ENCODE measurements at places on chromosomes 5 and 9.

DNA sequence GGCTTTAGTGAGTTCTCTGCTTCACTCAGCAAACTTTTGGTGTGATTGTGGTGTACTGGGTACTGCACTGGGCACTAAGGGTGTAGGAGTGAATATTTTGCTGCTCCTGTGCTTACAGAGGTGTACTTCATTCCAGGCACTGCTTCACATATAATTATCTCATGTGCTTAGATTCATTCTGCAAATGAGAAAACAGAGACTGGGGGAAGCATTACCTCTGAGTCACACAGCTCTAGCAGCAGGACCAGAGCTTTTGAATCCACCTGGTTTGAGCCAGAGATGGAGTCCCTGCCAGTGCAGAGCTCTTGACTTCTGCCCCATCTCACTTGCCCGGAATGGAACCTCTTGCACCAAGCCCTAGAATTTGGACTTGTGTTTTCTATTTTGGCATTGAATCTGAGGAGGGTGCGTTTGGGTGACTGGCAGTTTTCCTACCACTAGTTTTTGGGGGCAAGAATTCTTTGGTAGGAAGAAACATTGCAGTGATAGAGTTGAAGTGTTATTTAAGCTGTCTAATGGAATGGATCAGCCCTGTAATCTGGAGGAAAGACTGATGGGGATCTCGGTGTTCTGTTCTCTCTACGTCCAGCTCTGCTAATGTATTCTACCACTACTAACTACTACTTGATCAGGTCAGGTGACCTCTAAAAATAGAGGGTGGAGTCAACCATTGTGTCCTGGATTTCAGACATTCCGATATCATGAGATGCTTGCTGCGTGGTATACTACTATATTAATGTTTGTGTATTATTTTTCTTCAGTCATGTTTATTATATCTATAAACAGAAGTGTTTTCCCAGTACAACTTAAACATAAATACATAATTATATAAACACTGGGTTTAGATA, 2.5 kb downstream of the ARHGAP26 start:
- peak; percentile 39 for DNase-seq

- DNase-seq = no peak
Measured at GRCh38 chr5:128633901-128634300, 95.9 kb upstream of the FBN2 start.

GRCh38 chr9:133201424-133202144, 7.5 kb downstream of the OBP2B start:
- DNase-seq = no peak

- DNase-seq = no peak
Measured at GRCh38 chr5:1564182-1564748, 40.5 kb upstream of the LPCAT1 start.

DNA sequence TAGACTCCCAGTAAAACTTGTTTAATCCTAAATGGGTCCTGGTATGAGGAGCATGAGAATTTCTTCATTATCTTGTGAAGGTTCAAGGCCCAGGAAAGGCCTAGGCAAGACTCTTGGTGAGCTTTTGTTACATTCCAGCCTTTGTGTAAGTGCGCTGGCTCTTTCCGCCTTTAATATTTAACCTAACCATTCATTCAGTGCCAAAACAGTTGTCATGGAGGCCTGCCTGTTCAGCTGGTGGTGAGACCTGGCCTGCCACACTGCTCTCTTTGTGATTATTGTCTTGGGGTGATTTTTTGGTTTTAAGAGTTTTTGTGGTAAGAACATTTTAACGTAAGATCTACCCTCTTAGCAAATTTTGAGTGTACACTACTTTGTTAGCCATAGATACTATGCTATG, 127.5 kb upstream of the WWC1 start:
- no peak for DNase-seq

GRCh38 chr5:150213530-150213929, 23.7 kb downstream of the SLC6A7 start:
- DNase-seq = no peak

- DNase-seq = no peak
Measured at GRCh38 chr9:137665697-137666512, 47.1 kb downstream of the EHMT1 start.

DNA sequence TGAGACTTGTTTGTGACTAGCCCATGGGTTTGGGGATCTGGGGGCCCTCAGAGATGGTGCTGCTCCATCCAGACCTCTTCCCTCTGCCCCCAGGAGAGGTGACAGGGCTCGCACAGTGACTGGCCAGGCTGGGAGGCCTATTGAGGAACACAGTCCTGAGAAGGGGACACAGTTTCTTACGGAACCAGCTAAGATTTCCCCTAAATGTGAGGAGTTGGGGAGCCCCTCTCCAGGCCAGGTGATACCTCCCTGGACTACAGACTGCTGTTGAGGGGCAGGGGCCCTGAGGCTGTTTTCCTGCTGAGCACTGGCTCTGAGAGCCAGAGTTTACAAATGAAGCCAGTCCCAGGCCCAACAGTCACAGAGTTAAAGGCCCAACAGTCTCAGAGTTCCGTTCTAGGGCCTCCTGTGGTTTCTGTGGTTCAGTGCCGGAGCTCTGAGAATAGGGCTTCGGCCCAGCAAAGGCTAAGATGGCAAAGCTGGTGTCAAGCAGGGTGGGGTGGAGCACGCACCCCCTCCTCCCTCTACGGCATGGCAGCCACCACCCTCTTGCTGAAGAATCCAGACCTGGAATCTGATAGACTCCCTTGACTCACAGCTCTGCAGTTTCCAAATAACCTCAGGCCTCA, 1.1 kb upstream of the SEMA4D start:
- DNase-seq = peak; percentile 70

- no peak for DNase-seq
Measured at GRCh38 chr5:175591293-175591692, 66.6 kb upstream of the HRH2 start.

- DNase-seq = no peak
Measured at GRCh38 chr9:87148331-87149104, 201.2 kb upstream of the GAS1 start.

GRCh38 chr5:175878544-175879438, 7.4 kb downstream of the CPLX2 start:
- DNase-seq = no peak

- no peak for DNase-seq
Measured at GRCh38 chr5:9445826-9446388, 100.0 kb downstream of the SEMA5A start.

GRCh38 chr5:2048664-2049063, 165.9 kb upstream of the IRX4 start:
- DNase-seq = no peak

Measured in activated CD4-positive, alpha-beta memory T cell treated with anti-CD3 and anti-CD28 coated beads for 36 hours (primary cell).